ENCODE measurements at places on chromosomes 16 and 17. TPM values are rescaled to one million over a fixed set of nuclear protein-coding genes. Genes with fewer than 3 reads are reported as not detected.

DNA sequence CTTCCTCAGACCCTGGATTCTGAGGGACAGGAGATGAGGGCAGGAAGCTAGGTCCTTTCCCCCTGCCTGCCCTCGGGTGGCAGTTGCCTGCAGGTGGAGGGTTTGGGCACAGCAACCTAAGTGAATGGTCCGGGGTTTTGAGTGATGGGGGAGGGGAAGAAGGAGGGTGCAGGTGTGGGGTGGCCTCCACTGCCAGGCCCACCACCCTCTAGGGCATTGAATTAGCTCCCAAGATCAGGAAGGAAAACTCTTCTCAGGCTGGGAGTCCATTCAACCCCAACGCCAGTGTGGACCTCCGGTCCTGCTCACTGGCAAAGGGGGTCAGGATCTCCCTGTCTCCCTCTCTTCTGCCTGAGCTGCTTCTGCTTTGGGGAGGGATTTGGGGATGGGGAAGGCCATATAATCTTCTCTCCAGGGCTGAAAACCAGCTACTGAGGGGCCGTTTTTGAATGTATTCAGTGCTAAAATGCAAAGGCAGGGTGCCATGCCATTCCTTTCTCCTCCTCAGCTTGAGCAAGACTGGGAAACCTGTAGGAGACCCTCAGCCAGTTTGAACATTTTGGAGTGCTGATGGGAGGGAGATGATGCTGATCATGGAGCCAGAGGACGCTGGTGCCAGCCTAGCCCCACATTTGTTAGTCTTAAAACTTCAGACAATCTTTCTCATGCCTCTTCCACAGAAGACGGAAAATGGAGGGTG lies 18.8 kb downstream of the GRB7 start:
- DNase-seq: no peak

Gene NEUROD2
- not detected for total RNA-seq

- DNase-seq: no peak
Measured at GRCh38 chr16:26204138-26204537, 512.4 kb downstream of the HS3ST4 start.

Gene KRTAP4-4
- total RNA-seq: not detected

Gene PPY
- not detected for total RNA-seq

All from natural killer cell treated with Interleukin-12 subunit alpha and Interleukin-12 subunit beta and Interleukin-15 and Interleukin-18, amount 100 ng/mL, for 72 hours (primary cell).